ENCODE measurements at places on chromosomes 7 and 10.

- no peak for DNase-seq
Observed at GRCh38 chr7:130299866-130300265, 6.9 kb downstream of the CPA4 start.

- DNase-seq: no peak
Observed at GRCh38 chr7:122532406-122533269, 166.3 kb downstream of the RNF133 start.

- DNase-seq: no peak
Observed at GRCh38 chr7:22688084-22688483, 38.9 kb upstream of the IL6 start.

GRCh38 chr7:24555719-24556118 lies 17.5 kb upstream of the PALS2 start:
- DNase-seq: no peak

GRCh38 chr10:131710142-131710861 lies 190.5 kb upstream of the PPP2R2D start:
- DNase-seq: no peak

DNA sequence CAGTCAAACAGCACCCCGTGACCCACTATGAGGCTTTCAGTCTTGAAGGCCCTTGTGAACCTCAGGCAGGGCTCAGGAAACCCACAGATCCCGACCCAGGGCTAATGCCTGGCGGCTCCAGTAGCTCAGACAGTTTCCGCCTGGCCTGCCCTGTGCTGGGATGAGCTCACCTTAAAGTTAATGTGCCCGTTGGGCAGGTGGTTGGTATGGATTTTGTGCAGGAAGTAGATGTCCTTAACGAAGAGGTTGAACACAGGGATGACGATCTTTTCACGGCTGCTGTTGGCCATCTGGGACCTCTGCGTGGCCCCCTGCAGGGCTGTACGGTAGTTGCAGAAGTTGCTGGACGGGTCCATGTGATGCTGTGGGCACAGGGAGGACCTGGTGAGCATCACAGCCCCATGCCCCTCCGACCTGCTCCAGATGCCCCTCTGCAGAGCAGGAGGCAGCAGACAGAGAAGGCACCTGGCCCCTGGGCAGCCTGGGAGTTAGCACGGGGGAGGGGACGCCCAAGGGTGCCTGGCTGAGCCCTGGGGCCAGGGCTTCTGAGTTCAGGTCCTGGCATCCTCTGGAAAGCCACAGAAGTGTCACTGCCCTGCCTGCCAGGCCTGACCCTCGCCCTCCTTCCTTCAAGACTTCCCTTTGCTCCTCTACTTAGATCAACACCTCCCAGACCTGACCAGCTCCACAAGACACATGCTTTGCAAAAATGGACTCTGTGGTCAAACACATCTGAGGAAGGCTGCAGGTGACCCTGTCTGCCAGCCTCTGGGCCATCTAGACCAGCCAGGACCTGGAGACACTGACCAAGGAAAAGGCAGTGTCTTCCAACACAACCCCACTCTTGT lies 59.8 kb downstream of the CSGALNACT2 start:
- peak; percentile 19 for DNase-seq
